ENCODE measurements at places on chromosomes 6 and 20.

- no peak for DNase-seq
Observed at GRCh38 chr20:924639-925038, 8.5 kb upstream of the ANGPT4 start.

DNA sequence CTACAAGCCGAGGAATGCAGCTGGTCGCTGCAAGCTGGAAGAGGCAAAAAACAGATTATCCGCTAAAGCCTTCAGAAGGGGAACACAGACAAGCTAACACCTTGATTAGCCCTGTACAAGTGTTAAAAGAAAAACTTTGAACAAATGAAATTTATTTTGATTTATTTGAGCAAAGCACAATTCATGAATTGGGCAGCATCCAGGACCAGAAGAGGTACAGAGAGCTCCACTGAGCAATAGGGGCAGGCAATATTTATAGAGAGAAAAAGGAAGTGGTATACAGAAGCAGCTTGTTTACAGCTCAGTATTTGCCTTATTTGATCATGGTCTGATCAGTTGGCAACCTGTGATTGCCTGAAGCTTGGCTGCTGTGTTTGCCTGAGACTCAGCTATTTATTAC, 17.6 kb downstream of the HLA-DOB start:
- DNase-seq = no peak

DNA sequence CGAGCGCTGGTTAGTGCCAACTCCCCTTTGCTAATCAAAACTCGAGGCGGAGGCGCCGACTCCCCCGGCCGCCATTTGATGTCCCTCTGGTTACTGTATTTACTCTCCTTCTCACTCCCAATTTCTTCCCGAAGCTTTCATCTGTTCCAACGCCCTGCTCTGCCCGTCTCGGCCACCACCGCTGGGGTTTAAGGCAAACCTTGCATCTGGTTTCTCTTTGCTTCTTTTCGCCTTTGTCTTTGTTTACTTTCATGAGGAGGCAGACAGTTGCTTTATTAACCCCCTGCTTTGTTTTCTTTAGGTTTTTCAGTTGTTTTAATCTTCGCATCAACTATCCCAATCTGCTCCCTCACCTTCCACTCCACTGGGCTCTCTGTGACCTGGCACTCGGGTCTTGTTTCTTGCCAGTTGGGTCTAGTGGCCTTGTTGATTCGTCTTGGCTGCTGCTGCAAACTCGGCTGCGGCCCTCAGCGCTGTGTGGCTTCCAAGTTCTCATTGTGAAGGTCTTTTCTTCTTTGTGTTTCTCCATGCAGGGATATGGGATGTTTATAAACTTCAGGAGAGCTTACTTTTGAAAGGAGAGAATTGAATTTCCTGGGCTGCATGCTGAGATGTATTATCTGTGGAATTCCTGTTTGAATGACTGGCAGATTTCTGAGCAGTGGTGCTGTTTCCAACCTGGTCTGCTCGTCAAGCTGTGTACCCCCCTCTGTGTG, 155.1 kb downstream of the CDC5L start:
- DNase-seq = no peak

DNA sequence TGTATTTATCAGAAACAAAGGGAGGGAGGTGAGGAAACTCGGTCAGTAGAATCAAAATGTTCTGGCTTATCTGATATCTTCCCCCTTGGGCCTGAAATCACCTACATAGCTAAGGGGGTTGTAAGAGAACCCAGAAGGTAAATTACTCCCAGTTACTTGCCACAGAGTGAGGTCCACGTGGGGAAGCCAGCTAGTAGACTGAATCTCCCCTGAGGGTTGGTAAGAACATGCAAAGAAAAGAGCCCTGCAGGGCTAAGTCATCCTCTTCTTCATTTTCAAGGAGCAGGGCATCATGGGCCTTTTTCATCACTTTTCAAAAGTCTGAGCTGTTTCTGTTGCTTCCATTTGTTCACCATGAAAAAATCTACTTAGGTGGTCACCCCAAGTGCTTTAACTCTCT, 115.4 kb downstream of the QRSL1 start:
- no peak for DNase-seq

- no peak for DNase-seq
Observed at GRCh38 chr6:119158057-119158848, 79.8 kb upstream of the FAM184A start.

Measured in activated T-cell treated with anti-CD3 and anti-CD28 coated beads, Interleukin-2, amount 50 U/mL, for 48 hours (primary cell).